Cardiac fibroblast (primary cell): ENCODE measurements at places on chromosomes 6 and 20.

GRCh38 chr6:30915591-30915946, 1.5 kb downstream of the VARS2 start:
- peak; percentile 83 for DNase-seq

GRCh38 chr6:11833626-11834592, 55.3 kb upstream of the ADTRP start:
- DNase-seq, result no peak

DNA sequence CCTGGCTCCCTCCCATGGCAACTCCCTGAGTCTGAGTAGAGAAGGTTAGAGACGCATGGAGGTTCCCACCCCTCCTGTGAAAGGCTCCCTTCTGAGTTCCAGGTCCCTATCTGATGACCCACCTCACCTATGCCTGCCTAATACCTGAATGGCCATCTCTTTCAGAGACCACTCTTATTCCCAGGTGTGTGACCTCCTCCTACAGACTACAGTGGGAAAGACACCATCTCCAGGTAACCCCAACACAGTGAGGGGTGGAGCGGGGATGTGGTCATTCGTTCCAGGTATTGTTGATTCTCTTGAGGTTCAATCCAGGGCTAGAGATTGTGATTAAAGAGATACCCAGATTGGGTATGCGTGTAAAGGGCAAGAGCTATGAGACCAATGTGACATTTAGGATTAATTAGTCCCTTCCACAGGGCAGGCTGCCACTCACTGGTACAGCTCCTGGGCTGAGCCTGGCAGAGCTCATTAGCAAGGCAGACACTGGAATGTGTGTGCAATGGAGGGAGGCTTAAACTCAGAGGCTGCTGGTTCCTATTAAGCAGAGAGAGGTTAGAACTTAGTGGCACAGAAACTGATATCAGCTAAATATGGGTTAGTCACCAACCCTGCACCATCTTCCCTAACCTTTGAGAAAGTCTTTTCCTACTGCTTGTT, 46.5 kb upstream of the IER3 start:
- no peak for DNase-seq

GRCh38 chr6:34560366-34561226, 4.5 kb upstream of the SPDEF start:
- peak; percentile 52 for DNase-seq

DNA sequence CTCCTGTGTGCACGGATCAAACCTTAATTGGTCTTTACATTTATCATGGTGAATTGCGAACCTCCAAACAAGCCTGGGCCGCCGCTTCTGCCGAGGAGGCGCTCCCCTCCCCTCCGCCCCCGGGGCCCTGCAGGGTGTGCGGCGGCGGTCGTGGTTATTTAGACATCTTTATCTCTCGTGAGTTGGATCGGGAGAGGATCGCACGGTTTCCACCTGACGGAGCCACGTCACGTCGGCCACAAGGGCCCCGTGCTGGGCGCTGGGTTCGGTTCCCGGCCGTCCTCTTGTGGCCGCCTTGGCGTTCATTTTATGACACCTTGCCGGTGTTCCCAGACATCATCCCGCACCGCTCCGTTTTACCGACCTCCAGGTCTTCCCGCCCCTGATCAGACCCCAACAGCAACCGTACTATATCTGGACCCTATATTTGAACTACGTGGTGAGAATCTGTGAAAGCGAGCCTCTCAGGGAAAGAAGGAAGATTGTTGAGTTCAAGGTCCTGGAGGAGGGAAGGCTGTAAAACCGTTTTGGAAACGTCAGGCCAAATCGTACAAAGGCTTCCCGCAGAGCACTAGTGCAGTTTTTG, 1.3 kb upstream of the CNR1 start:
- DNase-seq, result no peak

GRCh38 chr6:129601323-129601722, 108.7 kb downstream of the ARHGAP18 start:
- no peak for DNase-seq

GRCh38 chr6:28743271-28743789, 180.5 kb downstream of the TRIM27 start:
- no peak for DNase-seq

DNA sequence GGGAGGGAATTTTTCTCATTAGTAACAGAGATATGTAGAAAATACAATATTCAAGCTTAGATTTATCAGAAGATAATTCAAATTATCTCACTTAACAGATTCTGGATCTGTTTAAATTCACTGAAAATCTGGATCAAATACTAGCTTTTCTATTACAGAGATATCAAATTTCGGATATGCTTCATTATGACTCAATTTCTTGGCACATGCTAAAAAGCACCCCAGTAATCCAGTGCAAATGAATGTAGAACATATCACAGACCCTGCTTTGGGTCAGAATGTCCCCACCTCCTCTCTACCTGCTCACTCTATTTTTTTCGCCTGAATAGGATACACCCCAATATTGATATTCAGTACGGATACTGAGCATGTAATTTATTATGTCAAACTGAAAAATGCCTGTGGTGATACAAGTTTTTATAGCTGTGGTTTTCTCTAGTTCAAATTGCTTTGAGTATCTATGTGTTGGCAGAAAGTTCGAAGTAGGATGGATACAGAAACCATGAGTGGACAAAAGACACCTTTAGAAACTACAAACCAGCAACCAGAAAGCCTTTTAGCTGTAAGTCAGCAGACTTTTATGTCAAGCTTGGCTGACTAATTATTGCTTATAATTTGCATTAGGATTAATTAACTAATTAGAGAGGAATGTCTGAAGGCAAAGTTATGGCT, 290.0 kb downstream of the TFAP2B start:
- no peak for DNase-seq

- no peak for DNase-seq
These were observed 480.2 kb upstream of the SPTLC3 start for GRCh38 chr20:12528591-12529041.

DNA sequence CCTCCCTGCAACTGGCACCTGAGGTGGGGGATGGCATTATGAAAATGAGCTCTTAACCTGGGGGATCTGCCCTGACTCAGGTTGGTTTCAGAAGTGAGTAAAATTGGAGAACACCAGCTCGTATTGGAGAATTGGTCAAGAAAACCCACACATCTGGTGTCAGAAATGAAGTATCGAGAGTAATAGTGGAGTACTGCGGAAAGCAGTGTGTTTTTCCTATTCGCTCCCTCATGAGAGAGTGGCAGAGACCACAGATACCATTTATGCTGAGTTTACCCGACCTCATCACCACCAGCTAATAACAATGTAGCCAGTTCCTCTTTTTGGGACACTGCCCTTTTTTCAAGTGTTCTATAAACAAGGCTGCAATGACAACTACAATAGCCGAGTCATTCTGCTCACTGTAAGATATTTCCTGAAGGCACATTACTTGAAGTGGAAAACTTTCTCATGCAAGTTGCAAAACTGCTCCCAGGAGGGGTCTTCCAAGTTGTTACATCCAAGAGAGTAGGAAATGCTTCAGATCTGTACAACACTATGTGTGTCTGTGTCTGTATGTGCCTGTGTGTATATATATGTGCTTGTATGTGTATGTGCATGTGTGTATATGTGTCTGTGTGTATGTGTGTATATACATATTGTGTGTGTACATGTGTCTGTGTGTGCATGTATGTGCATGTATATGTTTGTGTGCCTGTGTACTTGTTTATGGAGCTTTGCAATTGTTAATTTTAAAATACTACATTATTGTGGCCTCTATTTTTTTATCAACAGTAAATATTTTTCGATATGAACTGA, 106.0 kb upstream of the CST7 start:
- no peak for DNase-seq

GRCh38 chr6:11083491-11083890, 10.1 kb upstream of the SMIM13 start:
- DNase-seq, result peak; percentile 80

GRCh38 chr6:29519291-29520010, 31.7 kb upstream of the MAS1L start:
- no peak for DNase-seq

DNA sequence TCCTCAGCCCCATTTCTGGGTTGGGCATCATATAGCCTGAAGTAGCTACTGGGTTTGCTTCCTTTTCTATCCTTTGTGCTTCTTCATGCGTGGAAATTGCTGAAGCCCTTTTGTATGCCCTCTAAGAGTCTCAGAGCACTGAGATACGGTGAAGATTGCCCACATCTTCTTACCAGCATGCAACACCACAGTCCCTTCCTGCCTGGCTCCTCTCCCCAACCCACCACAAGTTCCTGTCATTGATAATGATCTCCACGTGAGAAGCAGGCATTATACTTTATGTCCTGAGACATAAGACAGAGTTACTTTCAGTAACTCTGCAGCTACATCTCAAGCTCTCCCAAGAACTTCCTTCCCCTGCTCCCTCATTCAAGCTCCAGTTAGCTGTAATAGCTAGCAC, 15.8 kb upstream of the PLCB4 start:
- no peak for DNase-seq

- DNase-seq, result no peak
These were observed 761 bp upstream of the NR2E1 start for GRCh38 chr6:108164815-108165706.

DNA sequence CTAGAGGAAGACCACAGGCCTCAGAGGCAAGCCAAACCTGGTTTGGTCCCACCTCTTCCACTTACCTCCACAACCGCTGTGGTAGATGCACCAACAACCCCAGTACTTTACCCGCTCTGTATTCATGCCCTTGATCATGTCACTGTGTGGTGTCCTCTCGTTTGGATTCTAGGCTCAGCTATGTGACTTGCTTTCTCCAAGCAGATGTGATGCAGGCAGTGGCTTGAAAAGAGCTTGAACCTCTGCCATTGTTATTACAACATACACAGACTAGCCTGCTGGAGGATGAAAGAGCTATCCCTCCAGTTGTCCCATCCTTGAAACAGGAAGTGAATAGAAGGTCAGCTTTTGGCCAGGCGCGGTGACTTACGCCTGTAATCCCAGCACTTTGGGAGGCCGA, 147.7 kb downstream of the ZNF217 start:
- DNase-seq, result no peak

GRCh38 chr6:157571950-157572349, 191.0 kb downstream of the ZDHHC14 start:
- no peak for DNase-seq

GRCh38 chr20:47007826-47008655, 113.4 kb downstream of the EYA2 start:
- no peak for DNase-seq

DNA sequence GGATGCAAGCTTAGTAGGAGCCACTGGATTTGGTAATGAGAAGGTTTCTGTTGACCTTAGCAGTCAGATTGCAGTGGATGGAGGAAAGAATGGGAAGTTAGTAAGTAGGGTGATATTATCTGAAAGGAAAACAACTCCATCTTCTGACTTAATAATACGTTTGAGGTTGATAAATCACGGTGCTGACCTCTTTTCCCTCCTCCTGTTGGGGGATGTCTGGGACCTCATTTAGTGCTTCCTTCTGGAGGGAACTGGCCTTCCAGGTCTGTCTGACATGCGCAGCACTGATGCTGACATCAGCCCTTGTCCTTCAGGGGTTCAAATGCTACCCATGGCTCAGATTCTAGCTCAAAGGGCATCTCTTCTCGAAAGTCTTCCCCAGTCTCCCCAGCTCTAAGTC, 48.2 kb upstream of the AKAP12 start:
- no peak for DNase-seq

DNA sequence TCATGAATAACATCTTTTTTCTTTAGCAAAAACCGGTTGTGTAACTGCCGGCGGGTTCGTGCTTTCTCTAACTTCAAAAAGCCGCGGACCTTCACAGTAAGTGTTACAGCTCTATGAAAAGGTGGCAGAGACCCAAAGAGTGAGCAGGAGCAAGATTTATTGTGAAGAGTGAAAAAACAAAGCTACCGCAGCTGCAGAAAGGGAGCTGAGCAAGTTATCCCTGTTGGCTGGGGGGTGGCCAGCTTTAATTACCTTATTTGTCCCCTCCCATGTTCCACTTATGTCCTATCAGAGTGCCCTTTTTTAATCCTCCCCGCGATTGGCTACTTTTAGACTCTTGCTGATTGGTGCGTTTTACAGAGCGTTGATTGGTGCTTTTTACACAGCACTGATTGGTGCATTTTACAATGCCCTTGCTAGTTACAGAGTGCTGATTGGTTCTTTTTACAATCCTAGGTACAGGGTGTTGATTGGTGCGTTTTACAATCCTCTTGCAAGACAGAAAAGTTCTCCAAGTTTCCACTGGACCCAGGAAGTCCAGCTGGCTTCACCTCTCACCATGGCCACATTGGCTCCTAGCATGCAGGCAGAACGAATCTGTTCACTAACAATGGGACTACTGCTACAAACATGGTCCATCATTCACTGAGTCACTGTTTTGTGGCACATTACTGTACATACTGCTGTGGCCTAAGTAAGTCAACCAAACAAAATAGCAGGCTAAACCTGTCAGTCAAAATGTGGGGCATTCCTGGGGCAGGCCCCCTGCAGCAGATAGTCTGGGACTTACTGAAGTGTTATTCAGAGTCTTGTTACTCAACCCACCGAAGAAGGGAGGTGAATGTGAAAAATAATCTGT, 52.8 kb downstream of the MYLIP start:
- DNase-seq, result no peak

DNA sequence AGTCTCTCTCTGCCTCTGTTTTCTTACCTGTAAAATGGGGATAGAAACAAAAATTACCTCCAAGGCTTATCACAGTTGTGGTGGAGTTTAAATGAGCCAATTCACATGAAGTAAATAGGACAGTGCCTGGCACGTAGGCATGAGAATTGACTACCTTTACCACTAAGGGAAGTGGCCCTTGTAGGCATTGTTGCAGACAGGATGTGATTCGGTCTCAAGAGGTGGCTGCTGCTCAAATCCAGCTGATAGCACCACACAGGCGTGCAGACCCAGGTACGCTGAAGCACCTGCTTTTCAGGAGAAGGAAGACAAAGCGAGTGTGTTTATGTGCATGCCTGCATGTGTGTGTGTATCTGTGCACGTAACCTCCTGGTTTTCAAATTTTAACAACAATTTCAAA, 108.6 kb downstream of the EYA2 start:
- no peak for DNase-seq

- DNase-seq, result no peak
These were observed 17.2 kb upstream of the DST start for GRCh38 chr6:56659721-56660380.

GRCh38 chr6:168049277-168049676, 29.7 kb downstream of the FRMD1 start:
- DNase-seq, result no peak

DNA sequence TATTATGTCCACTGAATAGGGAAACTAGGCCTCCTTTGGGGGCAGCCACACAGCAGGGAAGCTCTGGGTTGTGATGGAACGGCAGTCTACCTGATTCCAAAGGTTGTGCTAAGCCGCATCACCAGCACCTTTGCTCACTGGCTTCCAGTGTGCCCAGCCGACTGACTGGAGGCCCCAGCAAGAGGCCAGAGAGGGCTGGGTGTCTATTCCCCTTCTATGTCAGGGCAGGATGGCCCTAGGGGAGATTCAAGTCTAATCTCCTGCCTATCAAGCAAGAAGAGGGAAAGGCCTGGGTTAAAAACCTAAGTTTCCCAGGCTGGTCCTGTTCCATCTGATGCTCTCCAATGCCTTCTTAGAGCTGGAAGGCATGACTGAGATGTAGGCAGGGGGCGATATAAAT, 53.6 kb downstream of the JPH2 start:
- DNase-seq, result no peak

DNA sequence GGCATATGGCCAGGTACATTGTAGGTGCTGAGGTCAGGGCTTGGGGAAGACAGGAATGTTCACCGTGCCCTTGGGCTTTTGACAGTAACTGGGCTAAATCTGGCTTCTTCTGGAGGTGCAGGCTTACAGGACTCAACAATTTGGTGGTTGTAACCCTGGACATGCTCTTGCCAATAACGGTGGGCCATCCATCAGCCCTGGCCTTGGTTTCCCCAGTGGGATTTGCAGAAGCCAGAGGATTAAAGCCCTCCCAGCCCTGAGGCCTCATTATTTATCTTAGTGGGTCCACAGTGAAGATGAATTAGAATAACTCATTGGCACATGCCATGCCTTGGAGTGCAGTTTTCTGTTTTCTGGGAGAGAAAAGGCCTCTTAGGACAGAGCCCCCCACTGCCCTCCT, 44.0 kb downstream of the TOX2 start:
- no peak for DNase-seq
